ENCODE measurements at places on chromosomes 5 and 9.

GRCh38 chr9:123175854-123176629 lies 92.3 kb downstream of the STRBP start:
- no peak for DNase-seq

DNA sequence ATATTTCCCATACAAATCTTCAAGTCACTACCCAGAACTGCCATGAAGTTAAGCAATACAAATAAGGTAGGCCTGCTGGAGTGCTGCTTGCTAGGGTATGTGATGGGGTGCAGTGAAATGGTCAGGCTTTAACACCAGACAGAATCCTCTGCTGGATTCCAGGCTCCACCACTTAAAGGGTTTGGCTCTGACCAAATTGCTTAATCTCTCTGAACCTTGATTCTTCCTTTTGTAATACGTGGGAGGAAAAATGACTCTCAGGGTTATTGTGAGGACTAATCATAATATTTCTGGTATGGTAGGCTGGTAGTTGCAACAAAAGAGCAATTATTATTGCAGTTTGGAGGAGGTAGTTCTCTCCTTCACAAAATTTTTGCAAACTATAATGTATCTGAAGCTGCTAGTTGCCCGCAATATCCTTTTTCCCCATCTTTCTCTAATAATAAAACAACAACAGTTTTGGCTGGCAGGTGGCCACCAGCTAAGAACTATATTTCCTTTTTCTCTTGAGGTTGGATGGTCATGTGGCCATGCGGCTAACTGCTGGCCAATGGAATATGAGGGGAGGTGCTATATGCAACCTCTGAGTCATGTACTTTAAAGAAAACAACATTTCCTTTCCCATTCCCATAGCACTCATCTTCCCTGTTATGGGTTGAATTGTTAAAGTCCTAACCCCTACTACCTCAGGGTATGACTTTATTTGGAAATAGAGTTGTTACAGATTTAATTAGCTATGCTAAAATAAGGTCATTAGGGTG lies 44.1 kb downstream of the CCL28 start:
- DNase-seq: no peak

- no peak for DNase-seq
Measured at GRCh38 chr5:68229416-68229815, 13.9 kb downstream of the PIK3R1 start.

DNA sequence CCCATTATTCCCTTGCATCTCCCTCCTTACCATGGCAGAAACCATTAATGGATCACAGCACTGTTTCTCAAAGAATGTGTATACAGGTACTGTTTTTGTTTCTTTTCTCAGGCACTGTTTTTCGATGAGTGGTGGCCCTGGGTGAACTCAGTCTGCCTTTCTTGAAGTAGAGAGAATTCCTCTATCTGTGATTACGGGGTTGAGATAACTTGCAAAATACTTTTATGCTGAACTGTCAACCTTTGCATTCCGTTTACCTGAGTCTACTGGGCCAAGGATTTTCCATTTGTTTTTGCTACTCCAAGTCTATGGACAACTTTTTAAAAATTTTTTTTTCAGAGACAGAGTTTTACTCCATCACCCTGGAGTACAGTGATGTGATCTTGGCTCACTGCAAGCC lies 82.7 kb upstream of the CLINT1 start:
- DNase-seq: no peak

DNA sequence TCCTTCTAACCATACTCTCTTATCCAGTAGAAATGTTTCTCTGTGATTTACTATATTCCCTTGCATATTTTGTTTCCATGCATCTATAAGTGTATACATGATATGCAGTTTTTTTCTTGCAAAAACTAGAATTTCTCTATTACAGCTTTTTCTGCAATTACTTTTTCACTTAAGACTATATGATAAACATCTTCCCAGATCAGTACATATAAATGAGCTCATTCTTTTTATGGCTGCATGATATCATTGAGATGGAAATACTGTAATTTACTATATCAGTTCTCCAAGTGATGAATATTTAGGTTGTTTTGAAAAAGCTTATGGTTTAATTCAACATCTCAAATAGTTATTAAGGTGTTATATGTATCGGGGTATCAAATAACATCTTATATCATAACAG lies 18.1 kb upstream of the ZNF608 start:
- DNase-seq: no peak

DNA sequence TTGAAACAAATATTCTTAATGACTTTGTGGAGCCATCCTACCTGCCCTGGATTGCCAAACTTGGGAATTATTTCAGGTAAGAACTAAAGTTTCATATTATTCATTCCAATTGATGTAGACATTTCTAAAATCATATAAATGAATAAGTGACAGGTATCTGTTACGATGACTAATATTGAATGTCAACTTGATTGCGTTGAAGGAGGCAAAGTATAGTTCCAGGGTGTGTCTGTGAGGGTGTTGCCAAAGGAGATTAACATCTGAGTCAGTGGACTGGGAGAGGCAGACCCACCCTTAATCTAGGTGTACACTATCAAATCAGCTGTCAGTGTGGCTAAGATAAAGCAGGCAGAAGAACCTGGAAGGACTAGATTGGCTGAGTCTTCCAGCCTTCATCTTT lies 1688.4 kb upstream of the CDH9 start:
- DNase-seq: no peak

GRCh38 chr5:139137697-139138096 lies 60.5 kb downstream of the SIL1 start:
- no peak for DNase-seq

DNA sequence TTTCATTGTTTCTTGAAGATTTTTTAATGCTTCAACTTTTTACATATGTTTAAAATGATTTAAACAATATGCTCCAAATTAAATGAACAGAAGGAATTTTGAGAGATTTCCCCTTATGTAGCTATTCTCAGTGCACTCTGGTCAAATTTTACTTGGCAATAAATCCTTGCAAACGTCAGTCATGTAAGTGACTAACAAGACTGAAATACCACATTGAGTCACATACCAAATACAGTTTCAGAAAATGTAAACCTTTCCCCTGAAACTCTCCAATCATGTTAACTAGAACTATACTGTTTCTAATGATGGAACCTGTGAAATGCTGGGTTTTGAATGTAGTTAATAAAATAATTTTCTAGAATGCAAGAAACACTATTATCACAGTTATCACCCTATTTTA lies 29.6 kb downstream of the SAR1B start:
- DNase-seq: no peak

DNA sequence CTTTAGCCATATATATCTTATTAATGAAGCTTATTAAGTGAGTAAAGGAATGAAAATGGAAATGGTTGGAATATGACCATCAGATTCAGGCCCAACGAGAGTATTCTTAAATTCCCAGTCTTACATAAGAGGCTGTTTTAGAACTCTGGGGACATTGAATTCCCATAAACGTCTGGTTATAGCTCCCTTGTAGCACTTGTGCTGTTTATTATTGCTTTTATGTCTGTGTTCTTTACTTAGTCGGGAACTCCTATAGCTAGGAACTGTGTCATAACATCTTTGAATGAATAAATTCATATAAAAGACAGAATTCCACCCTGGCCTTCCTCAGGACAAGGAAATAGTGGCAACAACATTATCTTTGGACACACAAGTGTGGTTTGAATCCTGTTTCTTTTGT lies 58.4 kb downstream of the SH3GL2 start:
- DNase-seq: no peak

- no peak for DNase-seq
Measured at GRCh38 chr9:126217797-126218196, 108.8 kb upstream of the MVB12B start.

DNA sequence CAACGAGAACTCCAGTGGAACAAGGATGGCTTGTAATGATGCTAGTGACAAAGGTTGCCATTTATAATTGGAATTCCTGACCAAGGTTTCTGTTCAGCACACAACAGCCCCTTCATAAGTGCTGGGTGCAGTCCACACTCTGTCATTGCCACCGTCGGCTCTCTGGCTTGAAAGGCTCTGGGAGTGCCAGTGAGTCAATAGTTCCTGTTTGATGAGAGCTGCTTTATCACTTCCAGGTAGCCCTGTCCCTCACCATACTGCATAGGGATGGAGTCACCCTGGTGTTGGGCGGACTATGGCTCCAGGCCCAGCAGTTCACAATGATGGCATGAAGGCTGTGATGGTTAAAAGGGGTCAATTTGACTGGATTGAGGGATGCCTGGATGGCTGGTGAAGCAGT lies 34.6 kb upstream of the SEMA4D start:
- no peak for DNase-seq

GRCh38 chr9:111914749-111915424 lies 18.3 kb downstream of the UGCG start:
- no peak for DNase-seq

Data from GM20000 (cell line).